ENCODE measurements at places on chromosomes 1 and 21. TPM values are rescaled to one million over a fixed set of nuclear protein-coding genes. Genes with fewer than 3 reads are reported as not detected.

DNA sequence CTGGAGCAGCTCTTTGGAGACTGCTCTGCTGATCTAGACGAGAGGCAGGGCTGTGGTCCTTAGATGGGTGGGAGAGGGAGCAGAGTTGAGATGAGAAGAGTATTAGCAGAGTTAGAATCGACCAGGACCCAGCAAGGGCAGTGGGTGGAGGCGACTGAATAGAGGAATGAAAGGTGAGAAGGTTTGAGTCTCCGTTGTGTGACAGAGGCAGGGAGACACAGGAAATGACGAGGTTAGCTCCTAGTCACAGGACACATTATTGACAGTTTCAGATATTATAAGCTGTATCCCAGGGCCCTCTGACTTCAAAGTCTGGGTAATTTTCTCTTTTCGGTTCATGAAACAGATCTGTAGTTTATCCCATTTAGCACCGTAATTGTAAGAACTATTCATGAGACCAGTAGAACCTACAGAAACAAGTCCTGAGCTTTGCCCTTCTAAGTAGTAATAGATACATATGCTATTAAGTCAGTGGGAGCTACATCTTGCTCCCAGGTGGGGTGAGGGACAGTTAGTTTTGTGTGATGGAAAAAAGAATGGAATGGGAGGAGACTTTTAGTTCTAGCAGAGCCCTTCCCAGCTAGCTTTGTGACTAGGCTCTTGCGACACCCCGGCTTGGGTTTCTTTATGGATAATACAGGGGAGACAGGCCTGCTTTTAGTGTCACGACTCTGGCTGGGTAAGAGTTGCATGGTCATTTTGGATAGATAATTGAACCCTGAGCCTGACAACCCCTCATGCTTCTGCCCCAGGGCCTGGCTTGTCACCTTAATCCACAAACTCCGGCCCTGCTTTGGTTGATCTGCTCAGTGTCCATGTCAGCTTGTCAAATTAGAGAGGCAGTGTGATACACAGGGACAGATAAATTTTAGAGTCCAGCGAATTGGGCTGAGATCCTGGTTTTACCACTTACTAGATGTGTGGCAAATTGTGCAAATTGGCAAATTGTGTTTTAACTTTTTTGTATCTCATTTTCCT lies 70.2 kb downstream of the UCK2 start:
- DNase-seq = no peak

- DNase-seq = no peak
Observed at GRCh38 chr1:232590744-232591082, 39.2 kb downstream of the SIPA1L2 start.

The TNFSF4 gene
- total RNA-seq = 0.21 TPM

GRCh38 chr1:106049595-106049994 lies 1006.9 kb upstream of the PRMT6 start:
- DNase-seq = peak; percentile 8

DNA sequence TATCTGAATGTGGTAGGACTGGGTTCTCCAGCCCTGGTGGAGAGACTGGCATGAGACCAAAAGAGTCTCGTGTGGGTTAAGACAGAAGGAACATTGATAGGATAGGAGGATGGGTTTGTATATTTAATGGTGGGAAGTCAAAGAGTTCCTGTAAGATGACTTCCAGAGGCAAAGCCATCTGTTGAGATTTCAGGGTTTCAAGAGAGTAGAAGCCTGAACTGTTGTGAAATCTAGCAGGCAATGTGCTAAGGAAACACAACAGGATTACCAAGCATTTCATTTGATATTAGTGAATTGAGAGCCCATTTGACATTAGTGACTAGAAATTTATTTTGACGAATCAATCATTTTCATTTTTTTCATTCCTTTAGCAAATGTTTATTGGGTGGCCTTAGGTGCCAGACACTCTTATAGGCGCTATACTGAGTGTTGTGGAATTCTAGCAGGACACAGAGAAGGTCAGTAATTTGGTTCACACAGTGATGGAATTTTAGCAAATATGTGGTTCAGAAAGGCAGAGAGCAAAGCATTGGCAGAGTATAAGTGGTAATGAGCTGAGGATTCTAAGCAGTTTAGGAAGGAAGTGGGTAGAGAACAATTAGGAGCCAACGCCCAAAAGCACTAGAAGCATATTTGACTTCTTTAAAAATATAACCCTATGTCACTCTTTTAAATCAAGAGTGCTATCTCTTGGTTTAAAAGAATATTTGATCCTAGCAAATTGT lies 149.3 kb downstream of the AK5 start:
- no peak for DNase-seq

The FMO3 gene
- total RNA-seq = 0.35 TPM

DNA sequence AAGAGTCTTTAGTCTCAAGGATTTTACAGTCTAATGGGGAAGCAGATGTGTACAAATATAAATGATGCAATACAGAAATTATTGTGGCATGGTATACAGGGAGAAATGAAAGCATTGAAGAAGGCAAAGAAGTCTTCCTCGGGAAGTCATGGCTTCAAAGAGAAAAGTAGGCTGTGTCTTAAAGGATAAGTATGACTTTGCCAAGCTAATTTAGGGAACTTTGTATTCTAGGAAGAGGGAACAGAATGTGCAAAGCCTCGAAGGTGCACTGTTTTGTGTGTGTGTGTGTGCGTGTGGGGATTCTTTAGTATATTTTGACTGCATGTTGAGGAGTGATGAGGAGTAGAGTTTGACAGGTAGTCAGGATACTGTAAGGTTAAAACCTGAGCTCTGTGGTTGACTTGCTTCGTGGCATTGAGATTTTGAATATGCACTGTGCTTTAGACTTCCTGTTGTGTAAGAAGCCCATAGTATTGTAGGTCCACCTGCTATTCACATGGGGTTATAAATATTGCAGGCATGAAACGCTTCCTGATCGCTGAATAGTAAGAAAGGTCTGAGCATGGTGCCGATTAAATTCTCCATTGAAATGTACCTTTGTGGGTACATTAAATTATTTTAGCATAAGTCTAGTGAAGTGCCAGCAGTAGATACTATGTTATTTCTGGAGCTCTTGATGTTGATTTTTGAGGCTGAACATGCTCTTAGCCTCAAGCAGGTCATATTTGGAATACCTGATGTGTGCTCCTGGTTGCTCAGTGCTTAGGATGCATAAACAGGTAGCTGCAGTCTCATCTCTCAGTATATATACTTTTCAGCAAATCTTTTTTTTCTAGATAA lies 8.0 kb downstream of the SMAP2 start:
- DNase-seq = no peak

GRCh38 chr1:109112652-109113285 lies 1.1 kb upstream of the ELAPOR1 start:
- peak; percentile 62 for DNase-seq

GRCh38 chr1:945688-946556 lies 13.1 kb downstream of the NOC2L start:
- no peak for DNase-seq

DNA sequence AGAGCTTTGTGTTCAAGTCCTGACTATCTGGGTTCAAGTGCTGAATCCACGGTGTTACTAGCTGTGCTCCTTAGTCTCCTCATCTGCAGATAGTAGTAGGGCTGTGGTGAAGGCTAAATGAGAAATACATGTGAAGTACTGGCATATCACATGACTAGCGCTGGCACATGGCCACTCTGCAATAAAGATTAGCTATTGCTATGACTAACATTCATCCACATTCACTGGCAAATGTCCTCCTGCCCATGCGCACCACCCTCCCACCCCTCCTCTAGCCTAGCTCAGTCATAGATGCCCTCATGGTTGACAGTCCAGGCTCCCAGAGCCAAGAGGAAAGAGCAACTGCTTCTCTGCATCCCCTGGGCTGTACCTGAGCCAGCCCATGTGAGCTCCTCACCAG lies 8.5 kb upstream of the COL8A2 start:
- DNase-seq = peak; percentile 91

DNA sequence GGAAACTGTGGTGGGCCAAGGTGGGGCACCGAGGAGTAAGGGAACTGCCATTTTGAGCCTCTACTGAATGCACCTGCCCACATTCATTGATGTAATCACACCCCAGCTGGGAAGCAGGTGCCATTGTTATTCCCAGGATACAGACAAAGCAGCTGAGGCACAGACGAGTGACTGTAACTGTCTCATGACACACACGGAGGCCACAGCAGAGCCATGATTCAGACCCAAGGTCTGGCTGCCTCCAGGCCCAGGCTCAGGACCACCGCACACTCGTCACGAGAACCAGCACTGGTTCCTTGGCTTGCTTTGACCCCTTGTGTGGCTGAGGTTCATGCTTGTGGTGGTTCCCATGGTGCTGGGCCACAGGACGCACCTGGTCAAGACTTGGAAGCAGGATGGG lies 45.6 kb upstream of the CLIC4 start:
- DNase-seq = no peak

The CR1L gene
- total RNA-seq = not detected

The SHE gene
- total RNA-seq = not detected

GRCh38 chr1:197954718-197955418 lies 37.7 kb downstream of the LHX9 start:
- no peak for DNase-seq

GRCh38 chr21:35023396-35024070 lies 25.6 kb downstream of the RUNX1 start:
- no peak for DNase-seq

- DNase-seq = peak; percentile 37
Observed at GRCh38 chr1:205351984-205352713, 4.6 kb downstream of the KLHDC8A start.

DNA sequence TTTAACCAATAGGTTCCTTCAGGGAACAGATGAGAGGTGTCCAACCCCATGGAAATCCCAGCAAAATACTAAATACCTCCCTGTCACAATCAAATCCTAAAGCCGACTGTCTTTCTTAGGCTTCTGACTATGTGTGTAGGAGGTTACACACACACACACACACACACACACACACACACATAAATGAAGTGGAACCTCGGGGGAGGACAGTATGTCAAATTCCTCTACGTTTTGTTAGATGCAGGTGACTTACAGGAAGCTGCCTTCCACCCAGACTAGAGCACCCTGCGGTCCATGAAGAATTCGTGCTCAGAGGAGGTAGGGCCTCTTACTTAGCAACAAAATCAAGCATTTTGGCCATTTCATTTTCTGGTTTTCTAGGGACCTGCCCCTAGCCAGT lies 16.4 kb downstream of the RSPH1 start:
- DNase-seq = no peak

The C2CD2 gene
- total RNA-seq = 17.2 TPM

GRCh38 chr1:43796111-43796581 lies 88.8 kb downstream of the ST3GAL3 start:
- peak; percentile 76 for DNase-seq

The HES2 gene
- total RNA-seq = not detected

Measured in H4 (cell line).